Chondrocyte (in vitro differentiated cells): ENCODE measurements at places on chromosomes 5 and 9. TPM values are rescaled to one million over a fixed set of nuclear protein-coding genes. Genes with fewer than 3 reads are reported as not detected.

Gene BTNL8
- total RNA-seq = not detected in 3 replicates

Gene CCDC192
- not detected in 3 replicates for total RNA-seq

Gene HSD17B3
- total RNA-seq = not detected in 3 replicates

Gene ADGRD2
- not detected in 3 replicates for total RNA-seq

- DNase-seq = no peak
Measured at GRCh38 chr5:145161391-145161790, 673.8 kb downstream of the PRELID2 start.

Gene SOHLH1
- total RNA-seq = not detected in 3 replicates

DNA sequence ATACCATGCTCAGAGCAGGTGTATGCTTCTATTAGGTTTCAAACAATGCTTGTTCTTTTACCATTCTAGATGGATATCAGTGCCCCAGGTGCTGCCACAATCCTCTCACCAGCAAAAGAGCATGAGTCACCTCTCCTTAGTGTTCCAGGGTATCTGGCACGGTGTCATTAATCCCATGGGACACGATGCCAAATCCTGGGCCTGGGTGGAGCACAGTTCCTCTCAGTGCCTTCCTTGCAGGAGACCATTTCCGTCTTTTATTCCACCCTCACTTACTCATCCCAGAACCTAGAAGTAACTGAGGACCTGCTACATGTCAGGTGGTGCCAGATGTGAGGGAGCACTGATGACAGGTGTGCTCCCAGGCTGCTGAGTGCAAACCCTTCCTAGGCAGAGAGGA, 1.3 kb upstream of the OR13J1 start:
- DNase-seq = no peak

DNA sequence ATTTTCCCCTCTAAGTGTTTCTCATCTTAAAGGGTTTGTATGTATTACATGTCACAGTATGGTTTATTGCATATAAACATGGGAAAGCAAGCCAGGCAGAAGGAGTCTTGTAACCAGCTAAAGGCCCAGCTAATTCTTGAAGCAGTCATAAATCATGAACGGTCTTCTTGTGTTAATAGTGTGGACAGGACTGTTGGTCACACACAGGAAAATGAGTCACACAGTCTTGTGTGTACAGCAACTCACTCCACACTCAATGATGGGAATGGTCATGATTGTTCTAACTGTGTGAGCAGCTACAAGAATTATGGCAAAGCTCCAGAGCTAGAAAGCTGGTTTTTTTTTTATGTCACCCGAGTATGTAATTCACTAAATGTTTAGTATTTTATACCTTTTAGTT, 123.9 kb downstream of the GHR start:
- DNase-seq = no peak

- DNase-seq = no peak
Measured at GRCh38 chr5:151208481-151208914, 15.4 kb downstream of the CCDC69 start.

Gene C1QTNF3
- 1.5 to 2.6 TPM (median 2.1 TPM) in 3 replicates for total RNA-seq
